IMR-90 (cell line): ENCODE measurements at places on chromosomes 1 and 21.

- H3K36me3 ChIP-seq, result no peaks in the 10 kb centered on the region
- no peak overlapping the region for H3K4me3 ChIP-seq
- no peaks in the 10 kb centered on the region for H3K4me1 ChIP-seq
Measured at GRCh38 chr1:47623557-47623940, 185.7 kb downstream of the FOXD2 start.

- H3K27me3 ChIP-seq, result no peaks in the 10 kb centered on the region
- no peak overlapping the region for H3K27ac ChIP-seq
- peaks cover 11% of the 10 kb centered on the region for H3K36me3 ChIP-seq
- peaks cover 3% of the 10 kb centered on the region; the same call in 1 of the 2 replicates for H3K4me1 ChIP-seq
- no peak for DNase-seq
Measured at GRCh38 chr1:109669246-109669948, 1.5 kb downstream of the GSTM2 start.

- peaks cover 3% of the 10 kb centered on the region; the same call in 1 of the 2 replicates for H3K4me1 ChIP-seq
- no peaks in the 10 kb centered on the region for H3K27me3 ChIP-seq
- DNase-seq, result no peak
- H3K36me3 ChIP-seq, result peaks cover 28% of the 10 kb centered on the region
Measured at GRCh38 chr1:1624443-1625403, 7.2 kb upstream of the MMP23B start.

- no peaks in the 10 kb centered on the region; the same call in 1 of the 2 replicates for H3K4me1 ChIP-seq
- no peak for DNase-seq
- H3K36me3 ChIP-seq, result no peaks in the 10 kb centered on the region
- H3K27ac ChIP-seq, result no peak overlapping the region
Measured at GRCh38 chr1:84164161-84164560, 20.1 kb downstream of the PRKACB start.
